ENCODE measurements at places on chromosomes 5 and 9.

GRCh38 chr9:7228726-7229125, 471.0 kb downstream of the KDM4C start:
- peak; percentile 16 for DNase-seq

- peak; percentile 94 for DNase-seq
These were observed at the start of gene GPX8 for GRCh38 chr5:55159763-55160492. TSS of gene GPX8 (plus strand) at chr5:55160171. CDS start at chr5:55160193, 22 bp downstream.

DNA sequence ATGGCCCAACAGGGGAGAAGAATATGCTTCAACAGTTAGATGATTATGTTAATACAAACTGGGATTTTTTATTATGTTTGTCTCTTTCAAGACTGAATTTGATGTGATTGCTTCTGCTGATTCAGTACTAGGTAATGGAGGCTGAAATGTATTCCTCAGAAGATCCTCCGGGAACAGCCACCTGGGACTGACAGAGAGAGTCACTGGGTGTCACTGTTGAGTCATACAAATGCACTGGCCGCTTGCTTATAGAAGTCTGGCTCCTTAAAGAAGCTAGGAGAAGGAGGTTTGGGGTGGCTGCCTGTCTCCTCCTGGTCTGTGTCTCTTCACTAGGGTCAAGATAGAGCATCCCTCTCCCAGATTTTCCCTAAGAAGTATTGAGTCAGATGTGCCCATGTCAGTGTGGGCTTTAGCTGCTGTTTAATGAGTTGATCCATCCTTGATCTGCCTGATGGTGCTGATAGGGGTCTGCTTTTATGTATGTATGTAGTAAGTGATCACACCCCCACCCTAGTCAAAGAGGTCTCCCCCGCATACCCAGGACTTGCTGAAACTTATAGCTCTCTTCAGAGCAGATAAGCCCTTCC, 773.4 kb downstream of the BRINP1 start:
- peak; percentile 74 for DNase-seq

GRCh38 chr9:130903194-130904069, 6.8 kb upstream of the QRFP start:
- DNase-seq: no peak

- no peak for DNase-seq
These were observed 53.6 kb downstream of the WHRN start for GRCh38 chr9:114451707-114452031.

- DNase-seq: no peak
These were observed 90.2 kb downstream of the APBA1 start for GRCh38 chr9:69582018-69582417.

GRCh38 chr5:174920906-174921550, 196.6 kb downstream of the MSX2 start:
- no peak for DNase-seq

DNA sequence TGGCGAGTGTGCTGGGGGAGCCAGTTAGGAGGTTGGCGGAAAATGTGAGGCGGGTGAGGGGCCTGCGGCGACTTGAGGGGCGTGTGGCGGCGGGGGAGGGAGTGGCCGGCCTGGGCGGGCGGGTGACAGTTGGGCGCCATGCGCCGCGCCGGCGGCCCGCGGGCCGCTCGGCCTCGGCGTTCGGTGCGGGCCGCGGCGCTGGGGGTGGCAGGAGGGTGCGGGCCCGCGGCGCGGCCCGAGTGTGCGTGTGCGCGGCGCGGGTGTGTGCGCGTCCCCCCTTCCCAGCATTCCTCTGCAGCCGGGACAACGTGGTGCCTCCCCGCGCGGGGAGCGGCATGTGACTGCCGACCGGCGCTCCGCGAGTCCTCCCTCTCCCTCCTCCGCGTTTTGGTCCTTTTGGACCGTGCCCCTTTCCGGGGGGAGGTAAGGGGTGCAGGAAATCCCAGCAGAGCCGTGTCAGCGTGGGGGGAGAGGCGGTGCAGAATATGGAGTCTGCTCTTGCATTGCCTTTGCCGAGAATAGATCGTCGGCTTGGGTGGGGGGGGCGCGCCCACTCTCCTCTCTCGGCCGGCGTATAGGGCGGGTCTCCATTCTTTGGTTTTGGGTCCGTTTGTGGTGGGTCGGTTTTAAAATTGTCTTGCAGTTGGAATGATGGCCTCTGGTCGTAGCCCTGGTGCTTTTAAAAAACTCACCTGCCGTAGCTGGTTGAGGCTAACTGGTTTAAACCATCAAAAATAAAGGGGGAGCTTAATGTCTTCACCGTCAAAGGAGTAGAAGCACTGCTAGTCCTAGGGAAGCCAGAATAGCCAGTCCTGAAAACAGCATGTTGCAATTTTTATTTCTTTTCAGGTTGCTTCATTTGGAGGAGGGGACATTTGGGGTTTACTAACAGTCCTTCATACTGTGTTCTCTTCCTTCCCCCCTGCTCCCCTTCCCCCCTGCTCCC, 2.0 kb downstream of the LARP1 start:
- peak; percentile 71 for DNase-seq

GRCh38 chr5:135126688-135127438, 92.8 kb upstream of the PITX1 start:
- DNase-seq: no peak

- DNase-seq: no peak
These were observed 271.6 kb downstream of the MAST4 start for GRCh38 chr5:66867618-66868322.

DNA sequence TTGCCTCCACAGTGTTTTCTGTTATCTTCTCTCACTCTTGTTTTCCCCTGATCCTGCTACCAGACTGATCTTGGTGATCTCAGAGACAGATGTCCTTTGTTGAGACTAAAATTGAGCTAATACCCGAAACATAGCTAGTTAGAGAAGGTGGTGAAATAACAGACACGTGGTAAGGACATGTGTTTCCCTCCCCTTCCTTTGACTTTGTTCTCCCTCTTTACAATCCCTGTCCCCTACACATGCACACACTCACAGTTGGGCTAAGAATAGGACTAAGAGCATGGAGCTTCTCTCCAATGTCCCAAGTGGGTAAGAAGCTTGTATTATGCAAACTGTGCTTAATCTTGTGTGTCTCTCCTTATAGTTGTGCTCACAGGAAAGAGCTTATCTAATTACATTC, 1603.0 kb upstream of the C9orf72 start:
- DNase-seq: no peak

- DNase-seq: no peak
These were observed 21.8 kb downstream of the SPARC start for GRCh38 chr5:151664694-151665585.

DNA sequence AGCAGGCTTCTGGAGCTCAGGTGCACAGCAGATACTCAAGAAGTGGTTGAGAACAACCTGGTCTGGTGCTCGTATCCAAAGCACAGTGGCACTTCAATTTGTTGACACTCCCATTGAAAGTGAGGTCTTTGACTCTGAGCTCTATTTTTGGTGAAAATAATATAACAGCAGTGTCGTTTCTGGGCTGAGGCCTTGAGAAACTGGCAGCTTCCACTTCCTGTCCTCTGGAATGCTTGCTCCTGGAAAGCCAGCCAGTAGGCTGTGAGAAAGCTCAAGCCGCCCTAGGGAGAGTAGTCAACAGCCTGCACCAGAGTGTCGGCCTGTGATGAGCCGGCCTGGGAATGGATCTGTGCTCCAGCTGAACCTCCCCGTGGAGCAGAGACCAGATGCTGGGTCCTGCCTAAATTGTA, 6.8 kb upstream of the SUSD3 start:
- DNase-seq: no peak

GRCh38 chr5:176492431-176492830, 44.2 kb downstream of the FAF2 start:
- no peak for DNase-seq

- DNase-seq: no peak
These were observed 29.3 kb downstream of the TRIM32 start for GRCh38 chr9:116716438-116716837.

DNA sequence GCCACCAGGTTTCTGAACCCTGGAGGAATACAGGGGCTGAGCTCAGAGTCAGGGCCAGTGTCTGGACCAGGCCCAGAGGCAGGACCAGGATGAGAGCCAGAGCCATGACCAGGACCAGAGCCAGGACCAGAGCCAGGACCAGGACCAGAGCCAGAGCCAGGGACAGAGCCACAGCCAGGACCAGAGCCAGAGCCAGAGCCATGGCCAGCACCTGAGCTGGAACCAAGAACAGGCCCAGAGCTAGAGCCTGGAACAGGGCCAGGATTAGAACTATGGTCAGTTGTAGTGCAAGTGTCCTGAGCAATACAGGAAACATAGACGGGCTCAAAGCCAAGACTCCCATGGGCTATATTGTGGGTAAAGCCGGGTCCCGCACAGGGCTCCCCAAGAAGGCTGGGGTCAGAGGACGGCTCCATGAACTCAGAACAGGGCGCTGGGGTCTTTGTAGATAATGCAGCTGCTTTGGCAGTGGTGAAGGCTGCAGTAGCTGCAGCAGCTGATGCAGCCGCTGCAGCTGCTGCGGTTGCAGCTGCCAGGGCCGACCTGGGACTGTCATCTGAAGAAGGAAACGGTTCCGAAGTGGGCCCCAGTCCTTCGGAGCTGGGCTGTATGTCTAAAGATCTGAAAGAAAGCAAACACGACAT, 559 bp downstream of the SPAG8 start:
- DNase-seq: no peak

- no peak for DNase-seq
These were observed 6.8 kb downstream of the OBP2A start for GRCh38 chr9:135552698-135553171.

GRCh38 chr9:15349892-15350761, 43.1 kb upstream of the TTC39B start:
- DNase-seq: no peak

All from eye (tissue), 1 donor.